ENCODE measurements at places on chromosomes 2 and 18.

- DNase-seq = no peak
These were observed 103.9 kb downstream of the NEB start for GRCh38 chr2:151630372-151630771.

GRCh38 chr2:102101849-102102635 is 40.5 kb upstream of the IL1R1 start:
- DNase-seq = no peak

DNA sequence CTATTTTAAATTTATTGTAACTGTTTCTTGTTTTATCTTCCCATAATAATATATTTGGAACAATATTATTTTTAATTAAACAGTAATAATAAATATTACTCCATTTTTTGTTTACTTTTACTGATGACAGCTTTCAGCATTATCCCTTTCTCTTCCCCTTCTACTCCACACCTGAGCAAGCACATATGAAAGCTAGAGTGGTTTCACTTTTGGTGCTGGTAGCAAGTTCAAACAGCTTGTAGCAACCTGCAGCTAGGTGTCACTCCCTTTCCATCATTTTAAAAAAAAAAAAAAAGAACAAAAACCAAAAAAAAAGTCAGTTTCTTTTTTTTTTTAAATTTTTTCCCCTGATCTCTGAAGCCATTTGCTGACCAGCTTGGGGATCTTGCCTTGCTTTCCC is 801.8 kb downstream of the CCDC85A start:
- DNase-seq = no peak

- DNase-seq = no peak
These were observed 270.8 kb downstream of the CALCRL start for GRCh38 chr2:187177253-187177652.

- no peak for DNase-seq
These were observed 16.1 kb upstream of the MFSD2B start for GRCh38 chr2:23993736-23994269.

GRCh38 chr2:209901172-209901571 is 101.3 kb upstream of the RPE start:
- DNase-seq = no peak

GRCh38 chr2:60509066-60509465 is 44.4 kb downstream of the BCL11A start:
- DNase-seq = no peak

GRCh38 chr2:54639609-54640008 is 83.9 kb upstream of the EML6 start:
- no peak for DNase-seq

GRCh38 chr18:73752546-73752945 is 395.1 kb downstream of the FBXO15 start:
- DNase-seq = no peak

GRCh38 chr18:73136134-73136533 is 268.3 kb upstream of the NETO1 start:
- DNase-seq = no peak

- DNase-seq = no peak
These were observed 95.8 kb downstream of the KYNU start for GRCh38 chr2:142973160-142973821.

DNA sequence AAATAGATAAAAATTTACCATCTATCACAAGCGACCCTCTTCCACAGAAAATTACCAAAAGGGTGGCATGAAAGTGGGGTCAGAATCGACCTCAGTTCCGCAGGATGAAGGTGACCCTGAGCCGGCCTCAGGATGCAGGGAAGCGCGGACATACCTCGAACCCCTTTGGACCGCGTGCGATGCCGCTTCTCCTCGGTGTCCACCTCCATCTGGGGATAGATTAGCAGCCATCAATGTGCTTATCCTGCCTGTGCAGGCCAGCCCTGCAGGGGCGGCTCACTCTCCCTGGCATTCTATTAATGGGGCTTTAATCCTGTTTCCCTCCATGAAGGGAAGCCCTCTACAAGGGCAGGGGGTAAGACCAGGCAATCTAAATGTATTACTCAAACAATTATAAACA is 235.3 kb upstream of the PXDN start:
- no peak for DNase-seq

DNA sequence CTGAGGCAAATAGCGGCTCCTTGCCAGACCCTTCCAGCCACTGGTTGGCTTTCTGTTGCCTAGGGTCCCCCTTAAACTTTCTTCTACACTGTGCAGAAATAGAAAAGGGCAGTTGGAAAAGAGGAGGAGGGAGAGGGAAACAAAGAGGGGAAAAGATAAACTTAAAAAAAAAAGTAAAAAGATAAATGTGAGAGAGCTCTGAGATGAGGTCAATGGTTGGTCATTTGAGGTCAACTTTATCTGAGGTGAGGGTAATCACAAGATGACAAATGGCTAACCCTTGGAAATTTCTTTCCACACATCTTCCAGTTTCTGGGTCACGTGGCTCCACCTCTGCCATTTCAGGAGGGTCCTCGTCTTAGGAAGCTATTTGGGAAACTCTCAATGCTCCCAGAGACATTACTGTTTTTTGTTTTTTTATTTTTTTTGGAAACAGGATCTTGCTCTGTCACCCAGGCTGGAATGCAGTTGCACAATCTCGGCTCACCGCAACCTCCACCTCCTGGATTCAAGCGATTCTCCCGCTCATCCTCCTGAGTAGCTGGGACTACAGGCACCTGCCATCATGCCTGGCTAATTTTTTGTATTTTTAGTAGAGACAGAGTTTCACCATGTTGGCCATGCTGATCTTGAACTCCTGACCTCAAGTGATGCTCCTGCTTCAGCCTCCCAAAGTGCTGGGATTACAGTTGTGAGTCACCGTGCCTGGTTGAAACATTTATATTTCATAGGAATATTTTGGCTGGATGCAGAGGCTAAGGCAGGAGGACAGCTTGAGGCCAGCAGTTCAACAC is 199.9 kb downstream of the TGIF1 start:
- no peak for DNase-seq

- no peak for DNase-seq
These were observed 177.3 kb downstream of the AGAP1 start for GRCh38 chr2:235670974-235671787.

Data from NCI-H2029 (cell line).